ENCODE measurements at places on chromosomes 3 and 15.
A peak's percentile ranks its signal among the peaks of the same experiment; 100 is the strongest.

GRCh38 chr3:25568525-25569078, 96.1 kb downstream of the TOP2B start:
- DNase-seq, result no peak

DNA sequence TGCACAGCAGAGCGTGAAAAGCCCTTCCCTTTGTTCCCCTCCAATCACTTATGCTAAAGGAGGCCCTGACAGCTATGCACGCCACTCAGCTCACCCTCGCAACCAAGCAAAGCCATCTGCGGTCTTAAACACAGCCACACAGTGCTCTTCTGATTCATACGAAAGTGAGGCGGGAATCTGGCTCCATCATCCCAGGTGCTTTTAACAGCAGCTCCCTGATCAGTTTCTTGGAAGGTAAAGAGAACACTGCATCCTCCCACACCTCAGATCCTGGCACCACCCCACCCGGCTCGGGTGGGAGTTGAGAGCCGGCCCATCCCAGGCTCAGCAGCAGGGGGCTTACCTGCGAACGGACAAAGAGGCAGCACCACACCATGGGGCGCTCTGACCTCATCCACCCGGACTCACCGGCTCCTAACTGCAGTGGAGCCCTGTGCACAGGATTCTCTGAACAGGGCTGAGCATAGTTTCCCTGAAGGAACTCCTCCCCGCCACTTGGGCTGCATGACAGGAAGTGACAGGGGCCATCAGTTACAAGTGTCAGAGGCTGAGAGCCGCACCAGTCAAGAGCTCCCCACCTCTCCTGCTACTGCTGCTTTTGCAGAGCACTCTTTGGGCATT, 114.3 kb upstream of the ARHGEF3 start:
- DNase-seq, result no peak

- no peak for DNase-seq
Observed at GRCh38 chr15:40249477-40250303, 10.8 kb downstream of the PAK6 start.

- no peak for DNase-seq
Observed at GRCh38 chr15:65730549-65731172, 61.4 kb downstream of the DENND4A start.

GRCh38 chr15:61651267-61651666, 409.0 kb downstream of the VPS13C start:
- DNase-seq, result no peak

DNA sequence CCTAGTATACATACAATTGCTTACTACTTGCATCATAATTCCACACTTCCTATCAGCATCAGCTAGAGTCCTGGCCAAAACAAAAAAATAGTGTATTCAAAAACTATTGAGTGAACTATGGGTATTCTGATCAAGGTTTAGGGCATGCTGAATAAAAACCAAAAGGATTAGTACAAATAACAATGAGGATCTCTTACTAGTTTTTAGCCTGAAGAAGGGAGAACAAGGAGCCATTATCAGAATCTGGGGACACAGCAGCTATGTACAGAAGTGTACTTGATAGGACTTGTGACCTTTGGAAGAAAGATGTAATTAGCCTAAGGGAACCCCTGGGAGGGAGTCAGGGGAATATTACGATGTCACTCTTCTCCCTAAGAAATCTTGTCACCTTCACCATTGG, 832.2 kb downstream of the SQOR start:
- DNase-seq, result no peak

DNA sequence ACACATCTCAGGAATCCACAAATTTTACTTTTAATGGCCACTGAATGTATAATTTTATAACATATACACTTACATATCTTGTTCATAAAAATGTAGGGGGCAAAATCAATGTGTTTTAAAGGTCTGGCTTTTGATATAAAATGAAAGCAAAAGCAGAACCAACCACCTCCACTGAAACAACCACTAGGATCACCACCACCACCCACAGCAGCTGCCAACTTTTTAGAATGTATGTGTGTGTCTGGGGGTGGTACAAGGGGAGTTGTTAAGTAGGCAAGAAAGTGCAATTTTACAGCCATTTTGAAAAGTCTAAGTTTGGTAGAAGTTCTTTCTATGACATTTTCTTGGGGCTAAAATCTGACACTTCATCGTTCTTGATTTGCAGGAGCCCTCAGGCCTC, 44.0 kb downstream of the OTOL1 start:
- no peak for DNase-seq

GRCh38 chr3:50165910-50166538, 10.9 kb downstream of the SEMA3F start:
- no peak for DNase-seq

GRCh38 chr15:66756295-66756694, 54.3 kb downstream of the SMAD6 start:
- no peak for DNase-seq

DNA sequence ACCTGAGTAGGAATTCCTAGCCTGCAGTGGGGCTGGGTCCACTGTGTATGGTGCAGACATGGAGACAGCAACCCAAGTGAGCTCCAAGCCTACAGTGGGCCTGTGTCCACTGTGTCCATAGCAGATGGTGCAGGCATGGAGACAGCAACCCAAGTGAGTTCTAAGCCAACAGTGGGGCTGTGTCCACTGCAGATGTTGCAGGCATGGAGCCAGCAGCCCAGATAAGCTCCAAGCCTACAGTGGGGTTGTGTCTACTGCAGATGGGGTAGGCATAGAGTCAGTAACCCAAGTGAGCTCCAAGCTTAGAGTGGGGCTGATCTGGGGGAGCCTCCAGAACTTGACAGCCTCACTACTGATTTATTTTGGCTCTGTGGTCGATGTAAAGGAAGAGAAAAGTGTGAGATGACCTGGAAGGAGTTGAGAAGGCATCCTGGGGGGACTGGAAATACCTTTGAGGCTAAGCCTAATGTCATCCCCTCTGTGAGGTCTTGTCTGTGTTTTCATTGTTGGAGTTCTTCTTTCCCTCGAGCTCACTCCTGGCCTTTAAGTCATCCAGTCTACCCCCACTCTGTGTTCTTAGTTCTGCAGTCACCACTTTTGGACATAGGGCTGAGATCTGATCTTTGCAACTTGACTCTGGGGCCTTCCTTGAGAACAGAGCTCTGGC, 22.4 kb upstream of the IL16 start:
- DNase-seq, result no peak

GRCh38 chr3:117688583-117688982, 979.0 kb downstream of the TUSC7 start:
- no peak for DNase-seq

DNA sequence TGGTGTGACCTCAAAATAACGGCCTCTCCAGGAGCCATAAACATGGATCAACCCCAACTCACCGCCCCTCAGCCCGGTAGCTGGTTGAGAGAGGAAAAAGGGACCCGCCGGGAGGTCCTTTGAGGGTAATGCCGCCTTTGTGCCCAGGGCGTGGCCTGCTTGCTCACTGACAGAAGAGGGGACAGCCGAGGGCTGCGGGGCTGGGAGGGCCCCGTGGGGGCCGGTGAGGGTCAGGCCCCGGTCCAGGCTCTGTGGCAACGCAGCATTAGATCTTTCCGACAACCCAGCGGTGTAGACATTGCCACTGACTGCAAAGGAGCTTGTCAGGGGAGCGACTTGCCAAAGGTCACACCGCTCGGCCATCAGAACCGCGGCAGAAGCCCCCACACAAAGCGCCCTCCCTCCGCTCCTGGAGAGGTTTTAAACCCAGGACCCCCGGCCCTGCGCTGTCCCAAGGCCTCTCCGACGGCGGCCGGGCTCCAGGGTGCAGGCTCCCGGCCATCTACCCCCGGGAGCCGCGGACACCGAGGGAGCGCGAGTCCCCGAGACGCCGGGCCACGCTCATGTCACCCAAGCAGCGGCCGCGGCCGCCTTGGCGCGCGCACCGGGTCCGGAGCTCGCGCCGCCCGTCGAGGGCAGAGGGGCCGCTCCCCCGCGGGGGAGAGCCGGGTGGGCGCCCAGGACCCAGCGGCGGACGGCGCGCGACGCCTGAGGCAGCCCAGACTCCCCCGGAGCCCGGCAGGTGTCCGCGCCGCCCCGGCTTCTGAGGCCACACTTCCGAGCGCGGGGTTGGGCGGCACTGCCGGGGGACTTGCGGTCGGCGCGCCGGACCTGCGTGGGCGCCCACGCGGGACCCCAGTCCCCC, 975 bp downstream of the PCSK6 start:
- DNase-seq, result peak; percentile 20

GRCh38 chr3:188584162-188584529, 430.2 kb downstream of the LPP start:
- no peak for DNase-seq

GRCh38 chr15:67138891-67139855, 73.8 kb downstream of the SMAD3 start:
- no peak for DNase-seq

- peak; percentile 57 for DNase-seq
Observed at GRCh38 chr3:25856902-25857518, 67.1 kb downstream of the OXSM start.

DNA sequence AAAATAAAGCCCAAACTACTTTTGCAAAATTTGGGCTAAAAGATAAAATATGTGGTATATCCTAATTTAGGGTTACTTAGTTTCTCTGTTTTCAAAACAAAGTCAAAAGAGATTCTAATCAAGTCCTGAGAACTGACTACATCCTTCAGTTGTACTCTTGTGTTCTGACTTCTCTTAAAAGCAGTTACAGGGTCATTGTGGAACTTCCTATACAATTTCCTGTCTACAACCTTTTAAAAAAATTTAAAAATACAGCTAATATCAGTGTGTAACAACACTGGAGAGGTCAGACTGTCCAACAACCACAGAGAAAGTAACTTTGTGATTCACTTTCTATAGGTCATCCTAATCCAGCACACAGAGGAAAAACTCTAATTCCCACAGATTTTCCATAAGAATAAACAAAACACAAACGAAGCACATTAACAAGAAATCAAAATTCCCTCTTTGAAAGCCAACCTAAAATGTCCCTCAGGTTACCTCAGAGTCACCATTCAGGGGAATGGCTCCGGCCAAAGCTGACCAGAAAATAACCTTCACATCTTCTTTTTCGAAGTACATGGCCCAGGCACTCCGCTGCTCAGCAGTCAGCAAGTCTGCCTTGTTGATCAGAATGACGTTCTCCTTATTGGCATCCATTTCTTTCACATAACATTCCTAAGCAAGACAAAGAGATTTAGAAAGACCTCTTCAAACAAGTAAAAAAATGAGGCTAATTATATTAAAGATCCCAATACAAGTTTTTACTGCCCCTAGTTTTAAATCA, 13.3 kb downstream of the LSG1 start:
- DNase-seq, result no peak

DNA sequence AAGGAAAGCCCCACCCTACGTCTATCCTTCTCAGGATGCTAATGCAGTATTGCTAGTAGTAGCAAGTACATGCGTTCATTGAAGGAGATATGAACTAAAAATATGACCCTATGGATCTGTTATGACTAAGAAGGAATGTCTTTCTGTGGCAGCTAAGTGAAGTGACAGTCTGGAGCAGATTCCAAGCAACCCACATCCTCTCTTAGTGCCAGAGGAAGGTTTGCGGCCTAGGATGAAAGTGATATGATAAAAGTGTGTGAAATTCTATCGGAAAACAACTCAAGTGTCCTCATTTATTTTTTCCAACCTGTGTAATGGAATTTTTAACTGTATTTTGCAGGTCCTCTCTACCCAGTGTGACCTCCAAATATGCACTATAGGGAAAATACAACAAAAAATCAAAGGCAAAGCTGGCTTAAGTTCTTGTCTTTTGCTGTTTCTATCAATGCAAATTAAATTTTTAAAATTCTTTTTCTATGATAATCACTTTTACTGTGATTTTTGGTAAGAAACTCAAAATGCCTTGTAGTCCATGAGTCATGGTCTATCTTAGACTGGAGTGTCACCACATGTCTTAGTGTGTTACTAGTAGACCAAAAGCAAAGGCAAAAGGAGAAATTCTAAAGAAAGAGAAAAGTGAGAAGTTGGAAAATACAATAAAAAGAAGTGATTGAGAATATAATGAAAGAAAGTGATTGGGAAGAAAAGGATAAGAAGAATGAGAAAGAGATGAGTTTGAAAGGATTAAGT, 161.2 kb upstream of the TMCO5A start:
- no peak for DNase-seq

DNA sequence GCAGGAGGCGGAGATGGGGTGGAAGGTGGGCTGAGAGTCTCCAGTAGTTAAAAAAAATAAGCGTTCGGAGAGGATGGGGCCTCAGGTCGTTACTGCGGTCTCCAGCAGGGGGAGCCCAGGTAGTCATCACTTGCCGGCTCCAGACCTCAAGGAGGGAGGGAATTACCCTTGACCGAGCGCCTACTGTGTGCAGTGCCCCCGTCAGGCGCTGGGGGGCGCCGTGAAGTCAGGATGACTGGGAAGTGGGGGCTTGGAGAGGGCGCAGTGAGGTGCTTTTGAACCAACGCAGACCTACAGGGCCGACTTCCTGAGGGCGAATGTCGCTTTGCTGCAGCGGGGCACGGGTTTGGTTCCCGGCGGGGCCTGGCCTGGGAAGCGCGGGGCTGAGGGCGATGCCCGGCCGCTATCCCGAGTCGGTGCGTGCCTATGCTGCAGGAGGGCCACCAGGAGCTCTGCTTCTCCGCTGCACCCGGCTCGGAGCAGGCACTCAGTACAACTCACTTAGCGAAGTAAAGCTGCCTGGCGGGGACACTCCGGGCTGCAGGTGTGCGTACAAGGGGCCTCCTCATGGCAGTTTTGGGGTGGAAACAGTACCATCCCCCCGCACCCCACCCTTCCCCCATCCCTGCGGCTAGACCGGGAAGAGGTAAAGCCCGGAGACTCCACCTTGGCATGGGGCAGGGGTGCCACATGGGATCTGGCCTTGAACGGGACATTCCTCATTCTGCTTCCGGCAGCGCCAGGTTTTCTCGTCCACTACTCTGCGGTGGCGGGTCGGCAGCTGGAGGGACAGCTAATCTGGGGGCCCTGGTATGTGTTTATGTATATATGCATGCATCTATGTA, 79.8 kb downstream of the RHCG start:
- DNase-seq, result peak; percentile 95

DNA sequence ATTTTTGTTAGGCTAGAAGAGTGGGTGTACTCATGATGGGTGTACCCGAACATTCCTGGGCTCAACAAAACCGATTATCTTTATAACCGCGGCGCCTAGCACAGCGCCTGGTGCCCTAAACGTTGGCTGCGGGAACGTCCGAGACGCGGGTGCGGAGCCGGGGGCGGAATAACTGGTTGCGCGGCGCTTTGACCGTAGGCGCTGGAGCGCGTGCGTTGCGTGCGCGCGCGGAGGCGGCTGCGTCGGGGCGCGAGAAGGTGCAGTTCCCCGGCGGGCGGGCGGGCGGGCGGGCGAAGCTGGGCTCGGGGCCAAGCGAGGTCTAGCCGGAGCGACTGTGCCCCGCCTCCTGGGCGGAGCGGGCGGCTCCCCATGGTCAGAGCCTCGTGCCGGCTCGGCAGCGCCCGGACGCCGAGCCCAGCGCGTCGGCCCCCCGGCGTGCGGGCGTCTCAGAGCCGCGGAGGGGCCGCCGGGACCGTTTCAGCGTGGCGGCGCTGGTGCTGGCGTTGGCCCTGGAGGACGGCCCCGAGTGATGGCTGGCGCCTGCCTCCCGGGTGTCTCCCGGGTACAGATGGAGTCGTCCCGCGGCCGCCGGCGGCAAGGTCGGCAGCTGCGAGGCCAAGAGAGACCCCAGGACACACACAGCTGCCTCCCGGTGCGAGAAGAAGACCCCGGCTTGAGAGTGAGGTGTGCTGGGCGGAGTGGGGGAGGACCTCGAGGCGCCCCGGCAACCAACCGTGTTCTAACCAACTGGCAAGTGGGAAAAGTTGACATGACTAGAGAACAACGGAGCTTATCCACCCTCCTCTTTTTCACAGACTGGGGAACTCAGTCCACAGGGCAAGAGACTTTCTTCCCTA, at the start of gene PLAAT1:
TSS of gene PLAAT1 (plus strand) at position 373 of the 857 bp plus-strand sequence. CDS start 14,429 bp downstream, outside the sequence.
- peak; percentile 96 for DNase-seq

Data from NCI-H82 (cell line).